Right renal pelvis (tissue), 4 donors: ENCODE measurements at places on chromosomes 4 and X.

GRCh38 chrX:66045894-66046293 lies 6.0 kb upstream of the VSIG4 start:
- no peak for DNase-seq

- DNase-seq = no peak
Measured at GRCh38 chr4:150045410-150045809, 32.8 kb upstream of the DCLK2 start.

GRCh38 chr4:5709207-5709575 lies 832 bp upstream of the EVC2 start:
- DNase-seq = no peak

DNA sequence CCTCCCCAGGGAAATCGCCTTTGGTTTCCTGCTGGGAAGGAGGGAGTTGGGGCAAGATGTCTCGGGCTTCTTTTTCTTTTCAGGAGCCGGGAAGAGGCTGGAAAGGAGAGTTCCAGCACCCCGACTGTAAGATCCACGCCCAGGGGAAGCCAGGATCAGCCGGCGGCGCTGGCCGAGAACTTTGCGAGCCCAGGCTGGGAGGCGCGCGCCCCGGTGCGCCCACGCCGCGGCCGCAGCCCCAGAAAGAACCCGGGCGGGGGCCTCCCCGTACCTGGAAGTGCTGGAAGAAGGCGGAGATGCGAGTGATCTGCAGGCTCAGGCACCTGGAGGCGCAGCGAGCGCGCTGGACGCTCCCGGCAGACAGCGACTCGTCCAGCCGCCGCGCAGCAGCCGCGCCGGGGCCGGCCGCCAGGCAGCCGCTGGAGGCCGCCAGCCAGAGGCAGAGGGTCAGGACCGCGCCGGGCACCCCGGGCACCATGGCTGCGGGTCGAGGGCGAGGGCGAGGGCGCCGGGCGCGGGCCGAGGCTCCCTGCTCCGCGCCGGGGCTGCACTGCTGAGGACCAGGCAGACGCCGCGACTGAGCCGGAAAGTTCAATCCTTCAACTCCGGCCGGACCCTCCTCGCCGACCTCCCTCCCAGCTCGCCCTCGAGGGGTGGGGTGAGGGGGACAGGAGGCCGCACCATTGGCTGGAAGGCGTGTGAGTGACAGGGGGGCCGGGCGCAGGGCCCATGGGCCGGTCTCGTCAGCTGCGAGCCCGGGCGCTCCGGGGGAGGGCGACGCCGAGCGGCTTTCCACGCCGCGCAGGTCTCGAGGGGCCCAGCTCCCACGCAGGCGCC lies at the start of gene ANOS1:
Gene ANOS1, minus strand, starts transcription at position 579 of the 837 bp plus-strand sequence. Its CDS starts 101 bp downstream, at position 478.
- DNase-seq = peak; percentile 35

- no peak for DNase-seq
Measured at GRCh38 chrX:126338916-126339315, 172.8 kb upstream of the DCAF12L2 start.

DNA sequence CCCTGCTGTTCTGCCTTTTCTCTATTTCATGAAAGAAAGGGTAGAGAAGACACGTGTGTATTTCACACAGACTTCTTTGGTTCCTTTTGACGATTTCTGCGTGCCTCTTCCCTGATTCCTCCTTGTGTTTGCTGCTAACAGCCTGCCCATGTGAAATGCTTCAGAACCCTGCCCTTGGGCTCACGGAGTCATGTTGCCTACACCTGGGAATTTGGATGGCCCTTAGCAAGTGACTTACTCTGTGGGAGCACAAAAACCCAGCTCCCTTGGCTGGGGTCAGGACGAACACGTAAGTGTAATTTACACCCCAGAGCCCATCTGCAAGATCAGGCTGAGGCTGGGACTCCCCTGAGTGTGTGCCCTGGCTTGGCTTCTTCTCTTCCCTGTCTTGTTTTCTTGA lies 220.3 kb upstream of the BCOR start:
- DNase-seq = no peak
